ENCODE measurements at places on chromosomes 11 and 22.

GRCh38 chr11:119103793-119104192 is 2.1 kb upstream of the DPAGT1 start:
- DNase-seq: no peak

GRCh38 chr11:115085461-115086210 is 407.3 kb downstream of the NXPE2 start:
- DNase-seq: no peak

DNA sequence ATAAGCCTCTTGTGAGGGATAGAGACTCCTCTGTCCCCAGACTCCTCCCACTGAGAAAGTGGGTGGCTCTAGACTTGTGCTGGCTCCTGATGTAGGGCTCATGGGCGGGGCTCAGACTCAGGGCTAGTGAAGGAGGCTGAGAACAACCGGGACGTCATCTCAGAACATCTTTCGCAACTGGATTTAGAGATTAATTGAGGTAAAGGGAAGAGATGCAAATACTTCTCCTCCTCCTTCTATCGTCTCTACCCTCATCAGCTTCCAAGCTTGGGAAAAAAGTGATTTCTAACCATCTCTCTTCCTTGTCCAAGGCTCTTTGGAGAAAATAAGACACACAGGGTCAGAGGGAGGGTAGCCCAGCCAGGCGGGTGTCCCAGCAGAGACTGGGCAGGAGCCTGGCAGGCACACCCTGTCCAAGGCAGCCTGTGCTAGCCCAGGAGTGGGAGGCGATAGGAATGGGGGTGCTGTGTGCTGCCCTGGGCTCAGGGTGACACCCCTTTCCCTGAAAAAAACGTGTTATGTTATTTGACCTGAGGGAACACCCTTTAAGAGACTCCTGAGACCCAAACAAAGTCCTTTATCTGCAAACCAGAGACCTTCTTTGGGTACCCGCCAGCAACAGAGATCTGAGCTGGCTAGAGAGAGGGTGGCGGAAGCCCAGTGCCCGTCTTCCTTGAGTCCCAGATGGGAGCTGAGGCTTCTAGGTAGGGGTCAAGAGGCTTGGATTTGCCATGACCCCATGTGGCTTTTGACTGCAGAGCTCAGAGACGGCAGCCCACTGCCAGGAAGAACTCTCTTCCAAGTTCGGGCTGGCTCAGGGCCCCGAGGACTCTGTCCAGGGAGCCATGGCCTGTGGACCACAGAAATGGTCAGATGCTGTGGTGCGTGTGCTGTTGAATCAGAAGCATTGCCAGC is 160.9 kb downstream of the ADAMTS15 start:
- no peak for DNase-seq

- DNase-seq: no peak
Measured at GRCh38 chr11:849104-849824, 6.6 kb downstream of the TSPAN4 start.

DNA sequence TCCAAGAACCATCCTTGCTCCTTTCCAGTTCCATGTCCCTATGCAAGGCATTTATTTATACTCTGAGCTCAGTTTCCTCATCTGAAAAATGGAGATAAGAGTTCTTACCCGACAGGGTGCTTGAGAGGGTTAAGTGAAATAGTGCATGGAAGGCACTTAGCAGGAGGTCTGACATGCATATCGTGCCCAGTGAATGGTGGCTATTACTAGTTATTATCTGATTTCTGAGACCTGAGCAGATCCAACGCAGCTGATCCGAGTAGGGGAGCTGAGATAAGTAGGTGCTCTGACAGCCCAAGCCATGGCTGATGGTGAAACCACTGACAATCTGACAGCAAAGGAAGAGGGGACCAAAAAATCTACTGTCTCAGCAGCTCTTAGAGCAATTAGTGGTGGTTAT is 24.9 kb downstream of the NAV2 start:
- DNase-seq: no peak

DNA sequence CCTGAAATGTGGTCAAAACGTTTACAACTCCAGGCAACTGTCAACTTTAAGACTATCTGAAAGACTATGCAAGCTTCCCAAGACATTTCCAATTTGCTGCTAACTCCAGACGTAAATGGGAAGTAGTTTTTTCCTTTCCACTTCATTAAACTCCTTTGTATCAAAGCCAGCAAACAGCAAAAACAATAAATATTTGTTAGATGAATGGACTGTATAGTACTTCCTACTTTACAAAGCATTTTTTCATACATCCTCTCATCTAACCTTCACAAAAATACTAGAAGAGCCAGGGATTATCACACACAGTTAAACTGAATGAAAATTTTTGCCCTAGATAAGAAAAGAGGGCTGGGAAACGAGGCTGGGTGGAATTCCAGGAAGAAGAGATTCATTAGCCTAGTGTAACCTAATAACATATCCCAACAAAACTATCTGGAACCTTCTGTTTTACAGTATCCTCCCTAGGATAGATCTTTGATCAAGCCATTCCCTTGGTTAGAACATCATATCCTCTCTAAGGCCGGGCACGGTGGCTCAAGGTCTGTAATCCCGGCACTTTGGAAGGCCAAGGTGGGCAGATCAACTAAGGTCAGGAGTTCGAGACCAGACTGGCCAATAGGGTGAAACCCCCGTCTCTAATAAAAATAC is 10.4 kb downstream of the NUP98 start:
- DNase-seq: peak; percentile 41

DNA sequence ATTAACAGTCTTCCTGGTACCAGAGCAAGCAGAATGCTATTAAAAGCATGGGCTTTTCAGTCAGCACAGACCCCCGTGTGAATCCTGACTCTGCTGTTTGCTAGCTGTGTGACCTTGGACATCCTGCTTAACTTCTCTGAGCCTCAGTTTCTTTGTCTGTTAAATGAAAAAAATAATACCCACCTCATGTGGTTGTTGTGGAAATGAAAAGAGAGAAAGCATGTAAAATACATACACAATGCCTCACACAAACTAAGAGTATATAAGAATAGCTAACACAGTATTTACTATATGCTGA is 39.5 kb downstream of the AHNAK start:
- no peak for DNase-seq

GRCh38 chr11:67548555-67549110 is 25.4 kb upstream of the CABP2 start:
- DNase-seq: no peak

- no peak for DNase-seq
Measured at GRCh38 chr22:29814003-29814402, 24.1 kb downstream of the ASCC2 start.

GRCh38 chr11:64084951-64085710 is 49.4 kb downstream of the FLRT1 start:
- no peak for DNase-seq

DNA sequence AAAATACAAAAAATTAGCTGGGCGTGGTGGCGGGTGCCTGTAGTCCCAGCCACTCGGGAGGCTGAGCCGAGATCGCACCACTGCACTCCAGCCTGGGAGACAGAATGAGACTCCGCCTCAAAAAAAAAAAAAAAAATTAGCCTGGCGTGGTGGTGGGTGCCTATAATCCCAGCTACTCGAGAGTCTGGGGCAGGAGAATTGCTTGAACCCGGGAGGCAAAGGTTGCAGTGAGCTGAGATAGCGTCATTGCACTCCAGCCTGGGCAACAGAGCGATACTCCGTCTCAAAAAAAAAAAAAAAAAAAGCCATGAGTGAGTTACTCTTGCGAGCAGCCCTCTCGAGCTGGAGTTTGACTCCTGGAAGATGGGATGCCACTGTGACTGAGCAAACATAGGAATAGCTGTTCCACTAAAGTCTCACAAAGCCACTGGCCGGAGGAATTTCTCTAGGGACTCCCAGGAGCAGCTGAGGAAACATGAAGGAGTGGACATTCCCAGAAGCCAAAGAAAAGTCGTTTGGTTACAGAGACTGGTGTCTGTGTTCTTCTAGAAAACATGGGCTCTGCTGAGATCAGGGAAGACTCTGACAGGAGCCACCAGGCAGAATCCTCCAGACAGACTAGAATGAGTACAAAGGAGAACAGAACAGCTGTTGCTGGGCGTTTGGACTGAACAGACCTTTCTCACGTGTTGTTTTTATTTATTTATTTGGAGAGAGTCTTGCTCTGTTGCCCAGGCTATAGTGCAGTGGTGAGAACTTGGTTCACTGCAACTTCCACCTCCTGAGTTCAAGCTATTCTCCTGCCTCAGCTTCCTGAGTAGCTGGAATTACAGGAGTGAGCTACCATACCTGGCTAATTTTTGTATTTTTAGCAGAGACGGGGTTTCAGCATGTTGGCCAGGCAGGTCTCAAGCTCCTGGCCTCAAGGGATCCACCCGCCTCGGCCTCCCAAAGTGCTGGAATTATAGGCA is 32.4 kb upstream of the MYH9 start:
- DNase-seq: no peak

DNA sequence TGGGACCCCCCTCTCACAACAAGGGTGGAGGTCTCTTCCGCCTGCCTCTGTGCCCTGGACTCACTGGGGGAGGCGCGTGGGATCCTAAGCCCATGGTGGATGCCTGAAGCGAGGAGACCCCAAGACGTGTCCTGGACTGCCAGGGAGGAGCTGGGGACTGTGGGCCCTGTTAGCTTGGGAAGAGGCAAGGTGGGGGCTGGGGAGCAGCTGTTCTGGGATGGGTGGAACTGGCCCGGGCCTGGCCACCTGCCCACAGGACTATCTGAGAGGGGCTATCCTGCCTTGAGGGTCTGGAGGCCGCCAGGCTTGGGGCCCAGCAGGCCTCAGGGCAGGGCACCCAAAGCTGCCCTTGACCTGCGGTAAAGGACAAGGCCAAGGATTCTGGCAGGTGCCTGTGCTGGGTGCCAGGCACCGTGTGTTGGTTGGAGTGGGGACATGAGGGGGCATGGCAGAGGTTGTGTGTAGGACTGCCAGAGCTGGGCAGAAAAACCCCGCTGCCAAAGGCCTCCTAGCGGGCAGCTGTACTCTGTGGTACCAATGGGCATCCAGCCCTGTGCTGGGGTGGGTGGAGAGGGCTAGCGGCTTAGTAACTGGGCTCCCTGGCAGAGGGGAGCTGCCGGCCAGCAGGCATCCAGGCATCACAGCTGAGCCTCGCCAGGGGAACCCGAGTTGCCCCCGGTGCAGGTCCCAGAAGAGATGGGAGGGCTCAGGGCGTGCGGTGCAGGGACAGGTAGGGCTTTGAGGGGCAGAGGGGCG is 670 bp downstream of the LSP1 start:
- DNase-seq: no peak
